Peyer's patch (tissue), 4 donors: ENCODE measurements at places on chromosomes 1 and 21. TPM values are rescaled to one million over a fixed set of nuclear protein-coding genes. Genes with fewer than 3 reads are reported as not detected.

Gene RBM34
- 21.5 TPM for total RNA-seq

Gene NUDT4B
- total RNA-seq: 20.0 TPM

Gene DNAJC28
- total RNA-seq: 4.4 TPM

Gene GPR25
- not detected for total RNA-seq
